ENCODE measurements at places on chromosomes 3 and 15.

DNA sequence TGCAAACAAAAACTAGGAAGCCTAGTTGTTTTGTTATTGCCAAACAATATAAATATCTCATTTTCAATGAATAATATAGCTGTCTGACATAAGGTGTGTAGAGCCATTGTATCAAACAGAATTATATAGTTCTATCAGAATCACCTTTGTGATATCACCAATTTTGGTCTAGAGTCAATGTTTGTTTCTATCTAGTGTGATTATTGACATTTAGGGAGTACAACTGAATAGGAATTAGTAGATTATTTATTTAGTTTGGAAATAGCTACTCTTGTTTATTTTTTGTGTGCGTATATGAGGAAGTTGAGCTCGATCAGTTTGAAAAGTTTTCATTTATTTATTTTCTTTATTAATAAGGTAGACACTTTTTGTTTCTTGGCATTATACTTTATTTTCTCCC is 389.7 kb downstream of the NAALADL2 start:
- no peak for DNase-seq

DNA sequence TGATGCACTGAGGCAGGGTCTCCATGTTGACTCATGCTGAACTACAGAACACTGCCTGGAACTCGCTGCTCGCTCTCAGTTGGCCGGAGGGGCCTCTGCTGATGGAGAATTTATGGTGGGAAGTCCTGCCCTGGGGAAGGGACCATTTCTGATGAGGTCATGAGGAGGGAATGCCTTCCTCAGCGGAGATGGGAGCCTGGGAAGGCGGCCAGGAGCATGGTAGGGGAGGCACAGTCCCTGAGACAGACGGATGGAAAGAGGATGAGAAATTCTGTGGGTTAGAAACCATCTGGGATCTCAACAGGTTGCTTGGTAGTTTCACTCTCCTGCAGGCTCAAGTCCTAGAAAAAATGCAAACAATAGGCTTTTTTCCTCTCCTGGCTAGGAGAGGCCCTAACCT is 56.8 kb upstream of the TPM1 start:
- DNase-seq, result peak; percentile 63

GRCh38 chr3:146404436-146404835 is 64.9 kb downstream of the PLSCR2 start:
- no peak for DNase-seq

DNA sequence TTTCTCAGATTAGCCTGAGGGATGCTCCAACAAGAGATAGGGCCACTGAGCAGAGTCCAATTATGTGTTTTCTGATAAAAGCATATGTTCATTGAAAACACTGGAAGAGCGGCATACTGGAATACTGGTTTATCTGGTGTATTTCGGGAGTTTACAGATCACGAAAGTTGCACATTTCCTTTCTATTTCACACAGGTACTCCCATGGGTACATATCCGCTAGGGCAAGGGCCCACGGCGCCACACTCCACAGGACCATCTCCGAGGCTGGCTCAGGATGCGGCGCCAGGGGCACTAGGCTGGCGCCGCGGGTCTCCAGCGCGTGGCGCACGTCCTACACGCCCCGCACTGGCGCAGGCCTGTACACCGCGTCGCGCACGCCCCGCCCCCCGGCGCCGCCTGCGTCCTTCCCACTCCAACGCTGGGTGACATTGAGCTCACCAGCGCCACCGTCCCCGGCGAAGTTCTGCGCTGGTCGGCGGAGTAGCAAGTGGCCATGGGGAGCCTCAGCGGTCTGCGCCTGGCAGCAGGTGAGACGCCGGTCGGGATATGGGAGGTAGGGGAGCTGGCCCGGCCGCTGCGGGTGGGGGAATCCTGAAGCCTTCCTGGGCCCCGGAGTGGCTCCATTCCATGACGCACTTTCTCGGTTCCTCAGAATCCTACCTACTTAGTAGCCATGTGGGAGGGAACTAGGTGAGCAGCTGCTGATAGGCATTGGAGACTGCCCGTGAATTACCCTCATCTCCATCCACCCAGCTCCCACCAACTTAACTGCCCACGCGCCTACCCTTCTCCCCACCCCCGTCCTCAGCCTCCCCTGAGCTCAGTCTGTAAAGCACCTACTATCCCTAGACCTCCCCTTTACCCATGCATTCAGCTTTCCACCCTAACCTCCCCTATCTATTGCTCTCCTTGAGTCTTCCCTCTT is at the start of gene FAM162A:
Gene FAM162A, plus strand, starts transcription at position 412 of the 927 bp plus-strand sequence. Its CDS starts 84 bp downstream, at position 496.
- DNase-seq, result peak; percentile 71

DNA sequence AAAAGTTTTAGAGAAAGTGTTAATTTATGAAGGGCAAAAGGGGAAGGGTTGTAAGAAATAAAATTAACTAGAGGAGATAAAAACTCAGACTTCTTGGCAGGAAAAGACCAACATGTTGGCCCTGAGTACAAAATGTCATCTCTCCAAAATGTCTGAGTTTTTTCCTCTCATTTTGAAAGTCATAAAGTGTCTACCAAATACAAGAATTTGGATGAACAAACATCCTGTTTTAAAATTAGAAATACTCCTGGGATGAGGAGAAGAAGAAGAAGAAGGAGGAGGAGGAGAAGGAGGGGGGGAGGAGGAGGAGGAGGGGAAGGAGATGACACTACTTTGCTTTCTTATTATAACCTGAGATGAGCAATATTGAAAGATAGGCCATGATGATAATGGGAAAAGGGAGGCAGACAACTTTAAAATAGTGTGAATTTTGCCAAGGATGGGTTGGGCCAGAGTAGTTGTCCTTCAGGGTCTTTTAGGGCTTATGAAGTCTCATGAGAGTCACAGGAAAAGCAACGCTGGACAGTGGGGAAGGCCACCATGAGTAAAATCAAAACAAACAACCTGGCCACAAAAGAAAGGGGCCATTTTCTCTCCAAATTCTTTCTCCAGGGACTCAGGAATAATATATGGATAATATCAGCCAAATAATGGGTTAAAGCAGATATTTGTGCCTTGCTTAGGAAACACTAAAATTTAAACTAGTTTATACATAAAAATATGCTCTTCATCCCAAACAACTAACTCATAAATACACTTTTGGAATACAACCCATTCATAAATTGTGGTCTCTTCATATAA is 632.9 kb downstream of the EPHA3 start:
- DNase-seq, result no peak

DNA sequence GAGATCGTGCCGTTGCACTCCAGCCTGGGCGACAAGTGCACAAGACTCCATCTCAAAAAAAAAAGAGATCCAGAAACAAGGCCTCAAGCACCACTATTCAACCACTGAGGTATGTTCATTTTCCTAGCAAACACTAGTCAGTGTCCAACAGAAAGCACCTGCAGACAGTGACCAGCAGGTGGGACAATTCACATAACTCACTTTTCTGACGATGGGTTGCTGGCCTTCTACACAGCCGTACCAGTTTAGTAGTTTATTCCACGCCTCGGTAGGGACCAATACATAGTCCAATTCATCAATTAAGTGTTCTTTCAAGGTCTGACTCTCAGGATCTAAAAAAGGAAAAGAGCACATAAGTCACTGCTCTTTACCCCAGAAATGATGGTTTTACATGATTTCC is 12.4 kb downstream of the USP4 start:
- no peak for DNase-seq

DNA sequence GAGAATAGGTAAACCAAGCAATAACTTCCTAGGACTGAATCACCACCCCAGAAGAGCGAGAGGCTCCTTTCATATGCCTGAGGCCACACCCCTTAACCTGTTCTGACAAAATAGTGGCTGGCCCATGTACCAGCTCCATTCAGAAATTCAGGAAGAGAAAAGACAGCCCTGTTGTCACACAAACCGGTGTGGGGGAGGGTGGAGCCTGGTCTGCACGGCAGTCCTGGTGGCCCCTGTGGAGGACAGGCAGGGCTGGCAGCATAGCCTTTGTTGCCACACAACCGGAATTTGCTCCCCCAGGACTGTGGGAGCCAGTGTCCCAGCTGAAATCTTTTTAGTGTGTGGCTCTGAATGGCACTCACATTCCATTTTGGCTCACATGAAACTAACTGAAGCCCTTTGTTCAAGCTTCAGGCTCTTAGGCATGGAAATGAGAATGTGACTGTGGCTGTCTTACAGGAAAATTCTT is 23.8 kb downstream of the RLBP1 start:
- no peak for DNase-seq

DNA sequence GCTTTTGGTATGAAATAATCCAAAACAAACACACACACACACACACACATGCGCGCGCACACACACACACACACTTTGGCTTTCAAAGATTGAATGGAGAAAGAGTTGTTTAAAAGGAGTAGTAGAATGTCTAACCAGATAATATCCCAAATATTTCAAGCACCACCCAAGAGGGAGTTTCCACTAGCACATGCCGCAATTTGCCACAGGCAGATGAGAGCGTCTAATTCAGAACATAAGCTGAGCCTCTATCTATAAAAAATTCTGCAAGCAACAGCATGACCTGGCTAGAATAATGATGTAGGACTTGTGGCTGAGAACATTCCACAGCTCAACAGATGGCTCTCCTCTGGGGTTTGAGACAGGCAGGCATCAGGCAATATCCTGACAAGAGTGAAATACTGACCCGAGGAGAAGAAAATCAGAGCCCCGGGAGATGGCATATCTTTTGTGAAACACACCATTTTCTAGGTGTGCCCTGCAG is 302.5 kb upstream of the GADL1 start:
- peak; percentile 72 for DNase-seq

DNA sequence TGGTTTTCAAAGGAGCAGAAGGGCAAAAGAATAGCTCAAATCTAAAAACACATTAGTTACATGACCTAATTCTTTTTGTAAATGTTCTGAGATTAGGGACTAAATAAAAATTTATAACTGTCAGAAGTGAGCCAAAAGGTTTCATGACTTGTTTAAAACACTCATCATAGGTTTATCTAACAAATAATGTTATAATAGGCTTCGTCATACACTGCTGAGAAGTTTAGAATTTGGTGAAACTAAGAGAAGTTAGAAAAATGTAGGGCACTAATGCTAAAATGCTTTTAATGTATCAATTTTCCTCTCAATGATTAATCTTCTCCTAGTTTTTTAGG is 468.8 kb upstream of the CDIN1 start:
- no peak for DNase-seq

DNA sequence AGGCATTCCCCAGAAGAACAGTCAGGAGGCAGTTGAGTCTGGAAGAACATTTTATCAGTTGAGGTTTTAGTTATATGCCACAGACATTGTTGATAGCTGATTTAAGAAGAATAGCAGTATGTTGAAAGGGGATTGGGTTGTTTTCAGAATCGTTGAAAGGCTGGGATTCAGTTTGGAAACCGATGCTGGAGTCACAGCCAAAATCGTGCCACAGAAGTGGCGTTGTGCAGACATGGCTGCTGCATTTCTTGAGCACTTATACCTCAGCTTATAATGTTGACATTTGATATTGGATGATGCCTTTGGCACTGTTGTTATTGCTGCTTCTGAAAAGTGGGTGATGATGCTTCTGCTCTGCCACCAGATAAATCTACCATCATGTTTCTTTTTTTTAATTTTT is 16.1 kb downstream of the SLMAP start:
- no peak for DNase-seq

DNA sequence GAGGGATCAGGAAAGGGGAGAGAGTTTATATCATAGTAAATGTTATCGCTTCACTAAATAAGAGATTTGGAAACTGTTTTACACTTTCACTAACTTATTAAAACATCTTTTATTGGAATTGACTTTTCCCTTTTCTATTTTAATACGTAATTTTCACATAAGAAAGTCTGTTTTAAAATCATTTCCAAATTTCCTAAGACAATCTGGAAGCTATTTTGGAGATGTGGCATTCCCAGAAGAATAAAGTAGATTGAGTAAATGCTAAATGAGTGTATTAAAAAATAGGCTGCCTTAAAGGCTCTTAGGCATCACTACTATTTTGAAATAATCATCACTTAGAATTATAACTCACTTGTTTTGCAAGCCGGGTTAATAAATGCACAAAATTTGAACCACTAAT is 763.5 kb downstream of the EDEM1 start:
- DNase-seq, result no peak
